ENCODE measurements at places on chromosomes 12 and 14. TPM values are rescaled to one million over a fixed set of nuclear protein-coding genes. Genes with fewer than 3 reads are reported as not detected.

Gene TAS2R30
- 0.26 TPM for total RNA-seq

Gene LIN52
- total RNA-seq, result 6.3 TPM

Gene SMCO2
- not detected for total RNA-seq

Gene TXNRD1
- 608 TPM for total RNA-seq

Gene NCOR2
- 88.5 TPM for total RNA-seq

Gene TMPRSS12
- not detected for total RNA-seq

Gene CCDC197
- not detected for total RNA-seq

Gene ANKS1B
- 1.2 TPM for total RNA-seq

Gene PTCSC3
- total RNA-seq, result not detected

Gene SLC6A13
- total RNA-seq, result not detected

Gene OR4E2
- not detected for total RNA-seq

Gene B4GALNT3
- not detected for total RNA-seq

Gene PLBD1
- total RNA-seq, result 4.2 TPM

Gene ERGIC2
- total RNA-seq, result 56.7 TPM

Gene CELA1
- not detected for total RNA-seq

Gene ASCL1
- not detected for total RNA-seq

Gene RDH16
- not detected for total RNA-seq

Gene SOAT2
- 0.12 TPM for total RNA-seq

Gene RTN1
- 0.35 TPM for total RNA-seq

Gene INHBE
- total RNA-seq, result 7.2 TPM

Gene TTC7B
- 25.6 TPM for total RNA-seq

Gene GSG1
- total RNA-seq, result 55.0 TPM

Gene TAS2R50
- total RNA-seq, result not detected

Gene STK38L
- 8.2 TPM for total RNA-seq

Gene SCARB1
- total RNA-seq, result 56.7 TPM

Gene SLC4A8
- under 0.01 TPM for total RNA-seq

Gene ACSM4
- total RNA-seq, result not detected

Gene CLEC2A
- total RNA-seq, result not detected

Gene NRIP2
- under 0.01 TPM for total RNA-seq

Gene HSPA2
- total RNA-seq, result 23.0 TPM

Gene CRY1
- 17.6 TPM for total RNA-seq

Gene FGF23
- total RNA-seq, result not detected

Gene HCAR1
- 0.23 TPM for total RNA-seq

Data from pericardium fibroblast (primary cell).